ENCODE measurements at places on chromosomes 1 and 21. TPM values are rescaled to one million over a fixed set of nuclear protein-coding genes. Genes with fewer than 3 reads are reported as not detected.

- H3K27ac ChIP-seq: peak overlapping the region; percentile 36
- peak overlapping the region; percentile 6 for H3K4me3 ChIP-seq
- H3K27me3 ChIP-seq: no peaks in the 10 kb centered on the region
- no peak for DNase-seq
These were observed 95.4 kb downstream of the RNF220 start for GRCh38 chr1:44500181-44501046.

Gene CHI3L2
- total RNA-seq: 5.5 TPM

Gene PLD5
- total RNA-seq: not detected

Gene KRTAP19-1
- not detected for total RNA-seq

DNA sequence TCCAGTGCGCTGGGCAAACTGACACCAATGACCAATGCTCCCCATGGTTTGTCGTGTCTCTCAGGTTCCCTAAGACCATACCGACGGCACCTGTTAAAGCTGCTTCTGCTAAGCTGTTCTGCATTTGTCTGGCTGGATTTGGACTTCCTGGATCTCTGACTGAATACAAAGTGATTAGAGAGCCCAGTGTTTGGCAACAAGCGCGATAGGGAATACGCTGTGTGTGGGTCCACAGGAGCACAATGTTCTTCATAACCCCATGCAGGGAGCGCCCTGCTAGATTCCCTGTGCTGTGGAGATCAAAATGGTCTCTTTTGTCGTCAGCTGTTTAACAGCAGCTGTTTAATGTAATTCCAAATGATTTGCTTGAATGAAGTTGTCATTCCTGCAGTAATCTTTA, 26.0 kb upstream of the ESRRG start:
- H3K4me1 ChIP-seq: no peaks in the 10 kb centered on the region
- H3K36me3 ChIP-seq: no peaks in the 10 kb centered on the region
- H3K27ac ChIP-seq: no peak overlapping the region
- no peak overlapping the region for H3K4me3 ChIP-seq

Gene RNU1-3
- under 0.01 TPM for total RNA-seq

Gene MFAP2
- 14.3 TPM for total RNA-seq

All from tibial nerve (tissue), 4 donors.